Astrocyte (in vitro differentiated cells and primary cell): ENCODE measurements at places on chromosomes 16 and 17.

- no peaks in the 10 kb centered on the region for H3K27me3 ChIP-seq
- no peak for DNase-seq
- no peaks in the 10 kb centered on the region for H3K36me3 ChIP-seq
- H3K27ac ChIP-seq = peak overlapping the region; percentile 19
Observed at GRCh38 chr17:72386619-72387237, 265.9 kb downstream of the SOX9 start.

GRCh38 chr16:68298907-68299561 is 11.7 kb downstream of the SLC7A6OS start:
- H3K36me3 ChIP-seq = peaks cover 69% of the 10 kb centered on the region
- H3K27me3 ChIP-seq = no peaks in the 10 kb centered on the region
- peak overlapping the region; percentile 5 for H3K27ac ChIP-seq
- H3K4me3 ChIP-seq = no peak overlapping the region

DNA sequence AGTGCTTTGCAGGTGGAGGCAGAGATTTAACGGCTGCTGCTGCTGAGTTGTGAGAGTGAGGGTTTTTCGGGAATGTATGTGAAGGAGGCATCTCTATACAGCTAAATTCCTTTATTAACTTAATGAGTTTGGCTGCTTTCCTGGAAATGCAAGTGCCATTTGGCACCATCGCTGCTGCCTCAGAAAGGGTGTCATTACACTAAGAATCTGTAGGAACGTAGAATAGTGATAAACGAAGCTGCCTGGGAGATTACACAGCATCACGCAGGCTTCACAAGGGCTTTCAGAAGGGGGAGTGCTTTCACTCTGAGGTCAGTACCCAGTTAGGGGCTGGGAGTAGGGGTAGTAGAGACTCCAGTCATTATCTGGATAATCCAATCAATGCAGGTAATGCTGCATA is 14.1 kb upstream of the NLRP1 start:
- H3K36me3 ChIP-seq = no peaks in the 10 kb centered on the region
- no peak overlapping the region for H3K27ac ChIP-seq
- H3K4me3 ChIP-seq = no peak overlapping the region

DNA sequence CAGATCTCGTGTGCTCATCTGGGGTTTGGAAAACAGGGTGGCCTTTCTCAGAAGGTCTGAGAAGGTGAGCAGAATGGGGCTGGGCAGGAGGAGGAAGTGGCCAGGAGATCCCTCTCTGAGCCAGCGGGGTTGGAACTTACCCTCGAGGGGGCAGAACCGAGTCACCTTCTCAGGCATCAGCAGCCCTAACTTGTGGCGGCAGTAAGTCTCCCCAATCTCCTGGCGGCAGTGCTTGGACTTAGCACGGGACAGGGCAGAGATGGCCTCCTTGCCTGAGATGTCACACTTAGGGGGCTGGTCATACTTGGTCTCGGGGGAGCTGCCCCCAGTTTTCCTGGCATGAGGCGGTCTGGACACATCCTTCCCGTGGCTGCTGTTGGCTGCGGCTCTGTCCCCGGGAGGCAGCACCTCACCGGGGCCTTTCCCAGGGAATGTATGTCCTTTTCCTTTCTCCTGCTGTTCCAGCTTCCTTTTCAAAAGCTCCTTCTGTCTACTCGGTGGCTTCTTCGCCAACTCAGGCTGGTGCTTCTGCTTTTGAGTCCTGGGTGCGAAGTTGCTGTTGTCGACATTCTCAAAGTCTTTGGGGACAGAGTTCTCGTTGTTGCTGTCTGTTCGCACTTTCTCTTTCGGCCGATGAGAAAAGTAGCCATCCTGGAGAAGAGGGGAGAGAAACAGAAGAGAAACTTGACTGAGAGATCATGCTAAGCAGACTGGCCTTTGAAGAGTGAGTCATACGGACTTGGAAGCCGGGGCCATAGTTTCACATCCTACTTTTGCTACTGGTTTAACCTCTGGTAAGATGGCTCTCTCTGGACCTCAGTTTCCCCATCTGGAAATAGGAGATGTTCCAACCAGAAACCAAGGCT is 211.7 kb downstream of the XYLT1 start:
- H3K4me3 ChIP-seq = no peak overlapping the region
- no peak for DNase-seq
- no peaks in the 10 kb centered on the region for H3K27me3 ChIP-seq
- H3K36me3 ChIP-seq = peaks cover 4% of the 10 kb centered on the region
- no peak overlapping the region for H3K27ac ChIP-seq

- peaks cover 50% of the 10 kb centered on the region for H3K36me3 ChIP-seq
- peaks cover 15% of the 10 kb centered on the region for H3K4me1 ChIP-seq
- no peaks in the 10 kb centered on the region for H3K27me3 ChIP-seq
- H3K27ac ChIP-seq = no peak within 1 kb of the TSS
- no peak for DNase-seq
Observed at GRCh38 chr16:67943619-67944504, at the start of gene LCAT. LCAT (minus strand) TSS chr16:67944120; CDS start chr16:67944101, 19 bp downstream.

GRCh38 chr17:33056399-33057146 is 64.9 kb downstream of the SPACA3 start:
- peaks cover 2% of the 10 kb centered on the region for H3K27me3 ChIP-seq
- H3K4me3 ChIP-seq = no peak overlapping the region
- H3K4me1 ChIP-seq = no peaks in the 10 kb centered on the region
- no peak overlapping the region for H3K27ac ChIP-seq
- no peak for DNase-seq

DNA sequence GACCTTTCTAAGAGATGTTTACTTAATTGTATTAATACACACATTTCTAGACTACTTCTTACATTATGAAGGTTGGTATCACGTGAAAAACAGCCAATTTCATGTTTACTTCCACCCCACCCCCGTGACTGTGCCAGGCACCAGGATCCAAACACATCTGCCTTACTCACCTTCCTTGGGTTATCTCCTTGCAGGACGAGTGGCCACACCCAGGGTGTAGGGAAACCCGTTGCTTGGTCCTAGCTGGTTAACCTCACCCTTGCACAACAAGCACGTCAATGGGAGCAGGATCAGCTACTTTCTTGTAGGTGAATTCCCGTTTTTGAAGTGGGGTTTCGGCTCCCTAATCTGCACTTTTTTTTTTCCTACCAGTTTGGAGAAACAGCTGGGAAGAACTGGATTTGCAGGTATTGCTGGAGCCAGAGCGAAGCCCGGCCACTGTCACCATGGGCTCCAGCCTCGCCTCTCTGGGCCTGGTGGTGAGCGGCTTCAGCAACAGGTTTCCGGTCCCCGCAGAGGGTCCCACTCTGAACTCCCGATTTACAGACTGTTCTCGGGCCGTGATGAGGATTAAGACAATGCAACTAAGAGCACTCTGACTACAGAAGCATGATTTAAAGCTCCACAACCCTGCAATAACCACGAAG is 2.1 kb upstream of the UBB start:
- peaks cover 11% of the 10 kb centered on the region for H3K36me3 ChIP-seq
- H3K4me1 ChIP-seq = peaks cover 13% of the 10 kb centered on the region
- H3K4me3 ChIP-seq = no peak overlapping the region
- no peaks in the 10 kb centered on the region for H3K27me3 ChIP-seq
- H3K27ac ChIP-seq = no peak overlapping the region

- H3K4me1 ChIP-seq = peaks cover 49% of the 10 kb centered on the region
- H3K36me3 ChIP-seq = no peaks in the 10 kb centered on the region
- DNase-seq = no peak
- no peaks in the 10 kb centered on the region for H3K27me3 ChIP-seq
- peak overlapping the region; percentile 65 for H3K4me3 ChIP-seq
Observed at GRCh38 chr17:7216242-7217112, 3.2 kb downstream of the DLG4 start.

DNA sequence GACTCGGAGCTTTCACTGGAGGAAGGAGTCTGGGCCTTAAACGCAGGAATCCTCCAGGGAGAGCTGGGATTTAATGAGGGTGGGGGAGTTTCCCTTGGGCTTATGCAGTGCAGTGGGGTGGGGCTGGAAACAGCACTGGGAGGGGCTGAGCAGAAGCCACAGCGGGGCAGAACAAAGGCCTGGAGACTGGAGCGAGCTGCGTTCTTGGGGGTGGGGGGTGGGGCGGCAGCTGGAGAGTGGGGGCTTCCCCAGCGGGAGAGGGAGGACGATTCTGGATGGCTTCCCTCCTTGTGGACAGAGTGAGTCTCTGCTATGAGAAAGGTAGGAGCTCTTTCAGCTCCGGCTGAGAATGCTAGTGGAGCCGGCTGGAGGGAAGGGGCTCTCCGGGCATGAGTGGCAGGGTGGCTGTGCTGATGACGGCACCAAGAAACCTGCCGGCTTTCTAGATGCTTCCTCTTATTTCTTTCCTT is 406.0 kb downstream of the SEC14L1 start:
- no peaks in the 10 kb centered on the region for H3K4me1 ChIP-seq
- no peak overlapping the region for H3K4me3 ChIP-seq
- DNase-seq = peak; percentile 18
- no peaks in the 10 kb centered on the region for H3K36me3 ChIP-seq
- H3K27me3 ChIP-seq = peaks cover 23% of the 10 kb centered on the region

DNA sequence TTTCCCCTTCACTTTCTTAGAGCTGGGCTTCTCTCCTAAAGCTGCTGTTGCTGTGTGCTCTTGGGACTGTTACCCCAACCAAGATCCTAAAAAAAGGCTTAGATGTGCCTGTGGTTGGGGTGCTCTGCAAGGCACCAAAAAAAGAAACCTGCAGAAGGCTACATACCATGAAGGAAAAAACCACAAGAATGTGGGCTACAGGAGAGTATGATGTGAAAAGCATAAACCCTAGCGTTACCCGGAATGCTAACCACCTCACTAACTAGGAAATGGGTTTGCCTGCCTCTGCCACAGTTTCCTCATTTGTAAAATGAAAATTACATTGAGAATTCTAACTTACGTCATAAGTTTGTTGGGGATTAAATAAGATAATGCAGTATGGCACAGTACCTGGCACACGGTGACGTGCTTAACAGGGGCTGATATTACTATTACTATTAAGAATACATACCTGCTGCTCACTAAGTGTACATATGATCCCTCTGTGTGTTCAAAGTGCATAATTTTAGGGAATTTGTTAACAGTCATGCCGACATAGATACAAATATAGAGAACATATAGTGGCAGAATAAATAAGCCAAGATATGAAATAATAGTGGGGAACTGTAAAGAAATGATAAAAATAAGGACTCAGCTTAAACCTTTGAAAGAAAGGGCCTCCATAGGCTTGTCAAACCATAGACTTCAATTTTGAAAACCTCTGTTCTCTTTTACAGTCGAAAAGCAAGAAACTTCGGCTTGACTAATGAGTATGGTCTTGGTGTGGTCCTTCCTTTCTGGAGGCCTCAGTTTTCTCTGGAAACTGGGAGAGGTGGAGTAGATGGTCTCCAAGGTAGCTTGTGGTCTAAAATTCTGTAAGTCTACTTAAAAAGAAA is 177.8 kb upstream of the TBX2 start:
- H3K27ac ChIP-seq = no peak overlapping the region
- H3K36me3 ChIP-seq = no peaks in the 10 kb centered on the region
- H3K4me3 ChIP-seq = no peak overlapping the region
- H3K4me1 ChIP-seq = peaks cover 16% of the 10 kb centered on the region

- DNase-seq = no peak
- H3K27ac ChIP-seq = peak overlapping the region; percentile 1
- no peaks in the 10 kb centered on the region for H3K36me3 ChIP-seq
- H3K27me3 ChIP-seq = no peaks in the 10 kb centered on the region
Observed at GRCh38 chr17:81417879-81418709, 22.8 kb downstream of the BAHCC1 start.

- no peak overlapping the region for H3K4me3 ChIP-seq
- no peak for DNase-seq
- H3K4me1 ChIP-seq = peaks cover 48% of the 10 kb centered on the region
- H3K27ac ChIP-seq = no peak overlapping the region
Observed at GRCh38 chr17:77395501-77396048, 254.8 kb downstream of the SEC14L1 start.

DNA sequence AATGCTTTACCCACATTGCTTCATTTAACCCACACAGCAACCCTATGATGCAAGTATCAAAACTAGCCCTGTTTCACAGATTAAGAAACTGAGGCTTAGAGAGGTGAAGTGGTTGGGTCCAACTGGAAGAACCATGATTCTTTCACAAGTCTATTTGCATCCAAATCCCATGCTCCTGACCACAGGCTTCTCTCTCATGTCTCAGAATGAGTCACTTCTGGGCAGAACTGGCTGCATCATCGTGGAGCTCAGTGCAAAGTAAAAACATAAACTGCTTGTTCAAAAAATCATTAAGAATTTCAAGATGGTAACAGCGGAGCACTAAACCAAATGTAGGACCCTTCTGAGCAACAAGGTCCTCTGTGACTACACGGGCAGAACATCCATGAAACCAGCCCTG is 20.2 kb upstream of the CES1 start:
- H3K36me3 ChIP-seq = no peaks in the 10 kb centered on the region
- H3K4me1 ChIP-seq = no peaks in the 10 kb centered on the region
- H3K27me3 ChIP-seq = no peaks in the 10 kb centered on the region
- H3K4me3 ChIP-seq = no peak overlapping the region

- DNase-seq = no peak
- H3K27ac ChIP-seq = no peak overlapping the region
- H3K4me3 ChIP-seq = no peak overlapping the region
- no peaks in the 10 kb centered on the region for H3K36me3 ChIP-seq
Observed at GRCh38 chr16:23024044-23024443, 125.2 kb downstream of the USP31 start.

- no peaks in the 10 kb centered on the region for H3K4me1 ChIP-seq
- no peak for DNase-seq
- no peaks in the 10 kb centered on the region for H3K27me3 ChIP-seq
- peaks cover 7% of the 10 kb centered on the region for H3K36me3 ChIP-seq
Observed at GRCh38 chr17:65039336-65039988, 17.1 kb downstream of the GNA13 start.

DNA sequence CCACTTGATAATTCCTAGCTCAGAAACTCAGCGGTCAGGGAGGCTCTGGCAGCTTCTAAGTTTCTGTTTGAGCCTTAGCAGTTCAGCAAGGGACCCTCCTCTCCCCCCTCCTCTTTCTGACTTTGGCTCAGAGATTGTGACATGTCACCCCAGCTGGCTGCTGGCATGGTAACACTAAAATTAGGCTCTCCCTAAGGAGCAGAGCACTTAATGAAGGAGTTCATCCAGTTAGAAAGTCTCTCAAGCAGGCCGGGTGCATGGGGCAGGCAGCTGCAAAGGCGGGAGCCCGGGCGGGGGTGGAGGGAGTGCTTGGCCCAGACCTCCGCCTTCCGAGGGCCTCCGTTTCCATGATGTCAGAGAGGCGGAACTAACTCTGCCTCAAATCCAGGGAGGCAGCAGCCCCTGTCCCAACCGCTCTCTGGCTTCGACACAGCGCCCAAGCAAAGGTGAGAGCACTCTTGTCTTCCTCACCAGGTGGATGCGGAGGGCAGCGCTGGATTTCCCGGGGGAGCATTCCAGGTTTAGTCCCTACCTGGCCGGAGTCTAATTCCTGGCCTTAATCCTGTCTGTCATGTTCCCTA is 128.0 kb upstream of the PLCG2 start:
- peaks cover 16% of the 10 kb centered on the region for H3K4me1 ChIP-seq
- H3K36me3 ChIP-seq = no peaks in the 10 kb centered on the region
- DNase-seq = peak; percentile 36
- H3K4me3 ChIP-seq = no peak overlapping the region
- no peaks in the 10 kb centered on the region for H3K27me3 ChIP-seq
